ENCODE measurements at places on chromosomes 6 and 20.

DNA sequence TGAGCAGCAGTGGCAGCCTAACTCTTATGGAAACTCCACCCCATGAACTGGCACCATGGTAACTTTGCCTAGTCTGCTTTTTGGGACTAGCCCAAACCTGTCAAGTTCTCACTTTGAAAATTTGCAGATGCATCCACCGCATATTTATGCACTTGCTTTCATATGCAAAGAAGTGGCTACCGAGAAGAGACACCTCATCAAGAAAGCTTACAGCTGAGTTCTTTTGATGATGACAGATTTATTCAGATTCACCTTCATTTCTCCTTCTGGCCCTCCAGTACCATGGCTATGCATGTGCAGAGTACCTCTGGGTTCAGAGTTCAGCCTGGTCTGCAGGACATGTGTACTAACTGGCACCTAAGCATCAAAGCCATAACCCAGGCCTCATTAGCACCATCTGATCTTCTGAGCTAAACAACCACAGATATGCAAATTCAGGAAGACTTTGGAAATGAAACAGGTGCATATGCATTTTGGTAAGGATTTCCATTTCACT lies 154.3 kb upstream of the TENT5A start:
- no peak for DNase-seq

DNA sequence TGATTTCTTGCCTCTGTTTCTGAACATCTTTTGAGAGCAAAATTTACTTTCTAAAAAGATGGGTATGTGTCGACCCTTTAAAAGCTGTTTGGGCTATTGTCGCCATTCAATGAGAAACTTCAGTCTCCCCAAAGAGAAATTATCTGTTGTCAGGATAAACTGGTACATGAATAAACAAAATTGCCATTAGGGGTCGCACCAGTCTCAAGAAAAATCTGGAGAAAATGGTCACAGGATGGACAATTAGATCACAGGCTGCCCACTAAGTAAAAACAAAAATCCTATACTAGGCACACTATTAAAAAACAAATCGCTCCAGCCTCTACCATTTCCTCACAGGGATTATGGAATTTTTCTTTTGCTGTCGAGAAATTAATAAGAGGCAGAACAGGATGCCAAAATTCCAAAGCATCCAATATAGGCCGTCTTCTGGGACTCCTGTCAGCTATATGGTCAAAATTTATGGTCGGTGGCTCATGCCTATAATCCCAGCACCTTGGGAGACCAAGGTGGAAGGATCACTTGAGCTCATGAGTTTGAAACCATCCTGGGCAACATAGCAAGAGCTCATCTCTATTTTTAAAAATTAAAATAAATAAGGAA lies 5.5 kb upstream of the HLA-E start:
- DNase-seq: peak; percentile 54

DNA sequence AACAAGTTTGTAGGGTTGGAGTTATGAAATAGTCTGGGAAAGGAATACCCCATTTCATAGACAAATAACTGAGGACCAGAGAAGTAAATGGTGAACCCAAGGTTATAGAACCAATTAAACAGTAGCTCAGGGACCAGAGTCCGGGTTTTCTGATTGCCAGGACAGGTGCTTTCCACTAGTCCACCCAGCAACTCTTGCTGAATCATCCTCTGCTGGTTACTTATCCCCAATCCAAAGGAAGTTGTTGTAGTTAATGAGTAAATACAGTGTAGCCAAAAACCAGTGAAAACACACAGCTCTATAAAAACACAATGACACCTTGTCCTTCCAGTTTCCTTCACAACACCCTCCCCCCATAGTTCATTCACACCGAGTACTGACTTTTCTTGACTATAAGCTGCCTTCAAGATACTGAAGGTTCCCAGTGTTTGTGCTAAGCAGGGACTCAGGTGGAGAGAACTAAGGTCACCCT lies 766 bp upstream of the TINAG start:
- DNase-seq: no peak

GRCh38 chr20:17431621-17432364 lies 99.4 kb downstream of the BFSP1 start:
- DNase-seq: peak; percentile 53

DNA sequence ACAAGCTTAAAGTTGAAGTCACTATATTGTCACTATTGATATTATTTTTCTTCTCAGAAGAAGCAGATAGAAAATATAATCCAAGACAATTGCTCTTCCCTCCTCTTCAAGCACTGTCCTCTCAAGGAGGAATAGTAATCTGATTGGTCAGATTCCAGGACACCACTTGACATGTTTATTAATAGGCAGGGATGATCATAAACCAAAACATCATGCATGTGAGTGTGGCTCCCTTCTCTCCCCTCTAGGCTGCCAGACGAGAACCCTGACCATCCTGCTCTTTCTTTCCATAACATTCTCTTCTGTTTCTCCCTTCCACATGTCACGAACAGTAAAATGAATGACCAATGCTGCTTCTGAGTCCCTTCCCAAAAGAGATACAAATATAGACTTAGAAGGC lies 7.5 kb downstream of the ATG5 start:
- DNase-seq: no peak

DNA sequence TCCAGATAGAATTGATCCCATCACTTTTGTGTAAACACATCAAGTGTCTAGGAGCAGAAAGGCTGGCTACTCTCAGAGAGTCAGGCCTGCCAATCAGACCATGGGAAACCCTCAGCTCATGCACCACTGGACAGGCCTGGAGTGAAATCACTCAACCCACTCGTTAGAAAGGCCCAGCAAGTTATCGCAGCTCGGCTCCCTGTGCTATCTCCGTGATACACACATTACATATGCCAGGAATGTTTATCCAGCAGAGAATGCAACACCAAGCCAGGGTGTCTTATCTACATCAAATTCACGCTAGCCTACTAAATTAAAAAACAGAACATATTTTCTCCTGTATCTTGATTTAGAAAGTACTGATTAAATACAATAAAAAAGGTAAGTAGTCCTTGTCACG lies 232.4 kb upstream of the FOXQ1 start:
- no peak for DNase-seq

DNA sequence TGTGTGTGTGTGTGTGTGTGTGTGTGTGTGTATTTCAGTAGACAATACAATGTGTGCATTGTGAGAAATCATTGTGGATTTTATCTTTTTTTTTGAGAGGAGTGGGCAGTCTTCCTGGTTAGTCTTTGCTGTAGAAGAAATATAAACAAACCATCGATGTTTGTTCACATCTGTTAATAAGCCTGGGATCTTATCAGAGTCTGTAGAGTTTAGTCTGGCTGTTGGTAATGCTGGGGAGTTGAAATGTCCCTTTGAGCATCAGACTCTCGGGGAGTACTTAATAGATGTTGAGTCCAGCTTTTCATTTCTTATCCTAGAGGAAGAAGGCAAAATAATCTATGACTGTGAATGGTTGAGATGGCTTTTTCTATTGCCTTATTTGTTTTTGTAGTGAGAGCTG lies 96.6 kb upstream of the SUPT3H start:
- no peak for DNase-seq

DNA sequence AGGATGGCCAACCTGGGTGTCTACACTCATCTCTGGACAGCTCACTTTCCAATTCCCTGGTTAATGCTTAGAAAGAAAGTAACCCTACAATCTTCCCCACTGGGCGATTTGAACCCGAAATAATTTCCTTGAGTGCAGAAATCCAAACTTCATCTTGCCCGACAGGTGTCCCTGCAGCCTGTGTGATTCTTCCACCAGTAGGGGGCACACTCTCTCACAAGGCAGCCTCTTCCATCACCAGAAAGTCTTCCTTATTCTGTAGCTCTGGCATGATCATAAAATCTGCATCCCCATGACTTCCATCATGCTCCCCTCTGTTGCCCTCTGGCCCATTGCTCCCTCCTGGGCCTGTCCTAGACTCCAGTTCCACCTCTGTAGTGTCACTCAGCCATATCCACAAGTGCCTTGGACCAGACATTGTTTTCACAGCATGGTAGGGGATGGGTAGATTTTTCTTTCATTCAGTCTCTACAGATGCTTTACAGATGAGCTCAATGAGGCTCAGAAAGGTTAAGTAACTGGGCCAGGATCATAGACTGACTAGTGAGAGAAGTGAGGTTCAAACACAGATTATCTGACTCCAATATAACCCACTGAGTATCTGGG lies 170.4 kb upstream of the SPTLC3 start:
- no peak for DNase-seq

DNA sequence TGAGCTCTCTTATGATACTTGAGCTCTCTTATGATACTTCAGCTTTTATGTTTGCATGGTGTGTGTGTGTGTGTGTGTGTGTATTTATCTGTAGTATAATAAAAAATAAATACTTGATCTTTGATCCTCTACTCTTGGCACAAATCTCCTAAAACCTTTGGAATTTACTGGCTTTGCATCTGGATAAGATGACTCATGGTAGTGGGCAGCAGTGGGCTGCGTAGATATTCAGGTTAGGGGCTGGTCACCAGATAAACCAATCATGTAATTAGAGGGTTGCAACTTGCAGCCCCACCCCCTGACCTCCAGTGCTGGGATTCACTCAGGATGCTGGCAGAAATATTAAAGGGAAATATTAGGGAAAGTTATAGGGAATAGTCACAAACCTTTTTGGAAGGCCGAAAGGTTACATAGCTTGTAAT lies 151.9 kb upstream of the COL21A1 start:
- DNase-seq: no peak

DNA sequence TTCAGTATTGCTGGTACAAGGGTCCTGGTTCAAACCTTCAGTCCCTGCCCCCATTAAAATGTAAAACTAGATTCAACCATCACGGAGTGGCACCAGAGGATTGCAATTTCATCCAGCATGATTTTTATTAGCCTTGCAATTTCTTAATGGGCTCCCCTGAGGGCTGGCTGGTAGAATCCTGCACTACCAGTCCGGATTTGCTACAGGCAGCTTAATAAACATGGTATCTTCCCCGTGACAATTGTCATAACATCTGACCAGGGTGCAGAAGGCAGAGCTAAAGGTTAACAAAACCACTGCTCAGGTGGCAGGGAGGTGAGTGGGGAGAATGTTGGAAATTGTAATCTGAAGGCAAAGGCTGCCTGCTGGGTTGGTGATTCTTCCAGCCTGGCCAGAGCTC lies 94.5 kb downstream of the PKHD1 start:
- DNase-seq: no peak

- DNase-seq: no peak
Observed at GRCh38 chr6:129920103-129920798, 59.1 kb upstream of the TMEM244 start.

- no peak for DNase-seq
Observed at GRCh38 chr20:57544838-57545564, 15.9 kb upstream of the PCK1 start.

- DNase-seq: no peak
Observed at GRCh38 chr20:61376541-61377240, 124.6 kb downstream of the CDH4 start.
